ENCODE measurements at places on chromosomes 16 and 17.

DNA sequence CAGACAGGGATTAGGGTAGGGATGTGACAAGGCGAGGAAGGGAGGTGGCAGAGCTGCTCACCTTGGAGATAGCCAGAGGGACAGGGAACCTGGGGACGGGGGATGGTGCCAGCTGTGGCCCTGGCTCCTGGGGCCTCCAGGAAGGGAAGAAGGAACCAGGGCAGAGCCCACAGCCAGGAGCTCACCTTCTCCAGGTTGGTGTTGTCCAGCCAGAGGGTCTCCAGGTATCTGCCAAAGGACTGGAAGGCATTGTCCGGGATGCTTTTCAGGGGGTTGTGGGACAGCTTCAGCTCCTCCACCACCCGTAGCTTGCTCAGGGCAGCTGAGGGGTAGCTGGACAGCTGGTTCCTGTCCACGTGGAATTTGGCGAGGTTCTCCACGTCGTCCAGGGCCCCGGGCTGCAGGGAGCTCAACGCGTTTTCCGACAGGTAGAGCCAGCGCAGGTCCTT, 801 bp downstream of the CHAD start:
- no peak for DNase-seq

GRCh38 chr16:4351880-4352279, 759 bp upstream of the PAM16 start:
- DNase-seq, result no peak

GRCh38 chr17:55683550-55684315, 38.9 kb downstream of the TMEM100 start:
- DNase-seq, result no peak

- no peak for DNase-seq
Measured at GRCh38 chr17:9854255-9854654, 28.5 kb downstream of the GLP2R start.

- DNase-seq, result no peak
Measured at GRCh38 chr17:72184805-72185204, 64.0 kb downstream of the SOX9 start.

DNA sequence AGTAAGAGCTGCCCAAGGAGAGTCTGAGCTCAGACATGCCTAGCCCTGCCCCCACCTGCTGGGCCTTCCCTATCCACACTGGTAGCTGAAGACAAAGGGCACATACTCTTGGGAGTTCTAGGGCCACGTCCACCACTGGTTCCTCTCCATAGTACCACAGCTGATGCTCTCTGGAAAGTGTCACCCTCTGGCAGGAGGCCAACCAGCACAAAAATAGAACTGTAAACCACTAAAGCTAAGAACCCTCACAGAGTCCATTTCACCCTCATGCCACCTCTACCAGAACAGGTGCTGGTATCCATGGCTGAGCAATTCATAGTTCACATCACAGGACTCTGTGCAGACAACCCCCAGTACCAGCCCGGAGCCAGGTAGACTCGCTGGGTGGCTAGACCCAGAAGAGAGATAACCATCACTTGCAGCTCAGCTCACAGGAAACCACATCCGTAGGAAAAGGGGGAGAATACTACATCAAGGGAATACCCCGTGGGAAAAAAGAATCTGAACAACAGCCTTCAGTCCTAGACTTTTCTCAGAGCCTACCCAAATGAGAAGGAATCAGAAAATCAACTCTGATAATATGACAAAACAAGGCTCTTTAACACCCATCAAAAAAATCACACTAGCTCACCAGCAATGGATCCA, 115.3 kb downstream of the CEP112 start:
- DNase-seq, result no peak
